Tibial artery (tissue), 4 donors: ENCODE measurements at places on chromosomes 11 and 22.

GRCh38 chr22:36562261-36562835 is 33.4 kb upstream of the EIF3D start:
- no peaks in the 10 kb centered on the region for H3K4me1 ChIP-seq
- H3K27ac ChIP-seq, result no peak overlapping the region
- no peak for DNase-seq
- H3K4me3 ChIP-seq, result no peak overlapping the region

DNA sequence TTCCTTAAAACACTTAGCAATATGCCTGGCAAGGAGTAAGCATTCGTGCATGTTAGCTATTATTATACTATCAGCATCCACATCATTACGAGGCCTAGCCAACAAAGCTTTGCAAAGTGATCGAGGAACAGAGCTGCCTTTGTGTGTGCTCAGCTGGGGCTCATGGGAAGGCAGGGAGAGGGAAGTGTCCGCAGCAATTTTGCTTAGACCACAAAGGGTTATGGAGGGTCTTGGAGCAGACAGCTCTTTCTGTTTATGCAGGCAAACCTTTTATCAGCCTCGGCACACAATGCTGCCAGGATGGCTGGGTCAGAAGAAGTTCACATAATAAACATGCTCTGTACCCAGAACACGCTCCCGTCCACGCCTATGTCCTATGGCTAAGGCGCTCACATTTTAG is 10.9 kb upstream of the DKK3 start:
- H3K27ac ChIP-seq, result peak overlapping the region; percentile 61
- H3K36me3 ChIP-seq, result no peaks in the 10 kb centered on the region
- DNase-seq, result no peak
- H3K27me3 ChIP-seq, result no peaks in the 10 kb centered on the region
- peaks cover 41% of the 10 kb centered on the region for H3K4me1 ChIP-seq
- no peak overlapping the region for H3K4me3 ChIP-seq

DNA sequence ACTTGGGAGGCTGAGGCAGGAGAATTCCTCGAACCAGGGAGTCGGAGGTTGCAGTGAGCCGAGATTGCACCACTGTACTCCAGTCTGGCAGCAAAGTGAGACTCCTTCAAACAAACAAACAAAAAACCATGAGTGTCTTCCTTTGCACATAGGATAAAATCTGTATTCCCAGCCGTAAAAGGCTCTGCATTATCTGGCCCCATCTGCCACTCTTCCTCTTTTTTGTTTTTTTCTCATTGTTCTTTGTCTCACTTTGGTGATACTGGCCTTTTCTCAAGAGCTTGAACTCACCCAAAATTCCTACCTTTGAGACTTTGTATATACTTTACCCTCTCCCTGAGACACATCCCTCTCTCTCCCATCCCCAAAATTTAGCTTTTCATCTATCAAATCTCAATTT is 17.6 kb downstream of the FDX1 start:
- no peaks in the 10 kb centered on the region for H3K36me3 ChIP-seq
- DNase-seq, result no peak
- no peak overlapping the region for H3K27ac ChIP-seq
- peaks cover 6% of the 10 kb centered on the region for H3K4me1 ChIP-seq

GRCh38 chr11:119852741-119853140 is 123.7 kb upstream of the NECTIN1 start:
- H3K36me3 ChIP-seq, result no peaks in the 10 kb centered on the region
- no peak overlapping the region for H3K4me3 ChIP-seq
- no peak overlapping the region for H3K27ac ChIP-seq
- H3K4me1 ChIP-seq, result peaks cover 4% of the 10 kb centered on the region
- DNase-seq, result no peak
- H3K27me3 ChIP-seq, result no peaks in the 10 kb centered on the region

- H3K4me1 ChIP-seq, result no peaks in the 10 kb centered on the region
- H3K27me3 ChIP-seq, result no peaks in the 10 kb centered on the region
- H3K36me3 ChIP-seq, result peaks cover 8% of the 10 kb centered on the region
- no peak for DNase-seq
- peak overlapping the region; percentile 55 for H3K4me3 ChIP-seq
Observed at GRCh38 chr11:63761931-63762653, 6.5 kb downstream of the ZFTA start.

DNA sequence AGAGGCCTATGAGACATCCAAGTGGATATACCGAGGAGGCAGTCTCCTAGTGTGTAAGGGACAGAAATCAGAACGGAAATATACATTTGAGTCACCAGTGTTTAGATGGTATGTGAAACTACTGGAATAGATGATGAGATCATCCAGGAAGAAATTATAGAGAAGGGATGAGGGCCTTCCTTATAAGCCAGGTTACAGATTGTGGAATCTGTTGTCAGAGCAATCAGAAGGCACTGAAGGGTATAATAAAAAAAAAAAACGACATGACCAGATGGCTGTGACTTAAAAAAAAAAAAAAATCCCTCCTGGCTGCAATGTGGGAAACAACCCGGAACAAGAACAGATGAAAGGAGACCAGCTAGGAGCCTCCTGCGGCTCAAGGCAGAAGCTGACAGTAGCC is 2.7 kb downstream of the MAJIN start:
- H3K4me1 ChIP-seq, result peaks cover 11% of the 10 kb centered on the region
- no peaks in the 10 kb centered on the region for H3K36me3 ChIP-seq
- H3K27me3 ChIP-seq, result no peaks in the 10 kb centered on the region
- H3K4me3 ChIP-seq, result no peak overlapping the region

GRCh38 chr11:1574238-1574932 is 2.3 kb upstream of the DUSP8 start:
- peak; percentile 41 for DNase-seq
- H3K27me3 ChIP-seq, result no peaks in the 10 kb centered on the region
- H3K27ac ChIP-seq, result peak overlapping the region; percentile 82
- peak overlapping the region; percentile 65 for H3K4me3 ChIP-seq
- peaks cover 44% of the 10 kb centered on the region for H3K4me1 ChIP-seq
- no peaks in the 10 kb centered on the region for H3K36me3 ChIP-seq

DNA sequence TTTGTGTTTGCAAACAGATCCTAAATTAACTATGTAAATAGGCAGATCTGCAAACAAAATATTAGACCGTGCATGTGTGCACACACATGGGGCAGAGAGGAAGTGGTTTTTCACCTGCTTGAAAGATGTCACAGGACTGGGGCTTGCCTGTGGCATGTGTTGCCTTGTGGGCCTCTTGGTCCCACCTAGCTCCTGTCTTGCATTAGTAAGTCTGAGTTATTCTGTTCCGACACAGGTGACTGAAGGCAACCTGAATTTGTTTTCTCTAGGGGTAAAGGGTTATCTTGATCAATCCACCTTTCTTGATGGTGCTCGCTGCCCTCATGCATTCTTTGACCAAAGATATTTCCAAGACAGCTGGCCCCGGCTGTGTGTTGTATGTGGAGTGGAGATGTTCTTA is 667.5 kb downstream of the NTM start:
- no peaks in the 10 kb centered on the region for H3K36me3 ChIP-seq
- H3K4me1 ChIP-seq, result no peaks in the 10 kb centered on the region
- H3K27ac ChIP-seq, result no peak overlapping the region
- DNase-seq, result no peak
- H3K27me3 ChIP-seq, result no peaks in the 10 kb centered on the region

DNA sequence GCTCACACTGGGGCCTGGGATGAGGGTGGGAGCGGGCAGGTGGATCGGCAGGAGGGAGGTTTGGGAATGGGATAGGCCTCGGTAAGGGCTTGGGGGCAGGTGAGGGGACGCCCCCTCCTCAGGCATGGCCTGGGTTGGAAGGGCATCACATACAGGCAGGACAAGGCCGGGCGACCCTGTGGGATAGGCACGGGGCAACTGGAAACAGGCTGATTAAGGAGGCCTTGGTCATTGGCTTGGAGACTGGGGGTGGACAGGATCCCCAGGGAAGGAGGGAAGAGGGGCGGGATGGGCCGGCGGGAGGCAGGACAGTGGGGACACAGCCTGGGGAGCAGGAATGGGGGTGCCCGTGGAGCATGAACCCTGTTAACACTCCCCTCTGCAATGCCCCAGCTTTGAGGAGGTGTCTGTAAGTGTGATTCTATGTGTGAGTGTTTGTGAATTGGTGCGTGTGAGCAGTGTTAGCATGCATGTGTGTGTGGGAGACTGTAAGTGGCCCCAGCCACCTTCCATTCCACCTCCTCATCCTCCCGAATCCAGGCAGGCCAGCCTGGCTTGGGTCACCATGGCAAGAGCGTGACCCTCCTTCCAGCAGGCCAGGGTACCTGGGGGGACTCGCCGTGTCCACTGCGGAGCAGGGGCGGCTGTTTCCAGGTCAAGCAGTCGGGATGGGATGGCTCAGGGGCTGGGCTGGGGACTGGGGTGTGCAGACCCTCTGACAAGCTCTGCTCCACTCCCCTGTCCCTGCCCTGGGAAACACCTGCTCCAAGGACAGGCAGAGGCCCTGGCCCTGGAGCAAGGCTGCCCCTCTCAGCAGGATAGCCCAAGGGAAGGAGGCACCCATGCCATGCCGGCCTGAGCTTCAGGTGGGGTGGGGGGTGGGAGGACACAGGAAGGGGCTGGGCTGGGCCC is 3.4 kb upstream of the PIM3 start:
- DNase-seq, result no peak
- H3K36me3 ChIP-seq, result peaks cover 8% of the 10 kb centered on the region
- no peaks in the 10 kb centered on the region for H3K4me1 ChIP-seq
- H3K27ac ChIP-seq, result no peak overlapping the region
- H3K27me3 ChIP-seq, result no peaks in the 10 kb centered on the region
- H3K4me3 ChIP-seq, result no peak overlapping the region

DNA sequence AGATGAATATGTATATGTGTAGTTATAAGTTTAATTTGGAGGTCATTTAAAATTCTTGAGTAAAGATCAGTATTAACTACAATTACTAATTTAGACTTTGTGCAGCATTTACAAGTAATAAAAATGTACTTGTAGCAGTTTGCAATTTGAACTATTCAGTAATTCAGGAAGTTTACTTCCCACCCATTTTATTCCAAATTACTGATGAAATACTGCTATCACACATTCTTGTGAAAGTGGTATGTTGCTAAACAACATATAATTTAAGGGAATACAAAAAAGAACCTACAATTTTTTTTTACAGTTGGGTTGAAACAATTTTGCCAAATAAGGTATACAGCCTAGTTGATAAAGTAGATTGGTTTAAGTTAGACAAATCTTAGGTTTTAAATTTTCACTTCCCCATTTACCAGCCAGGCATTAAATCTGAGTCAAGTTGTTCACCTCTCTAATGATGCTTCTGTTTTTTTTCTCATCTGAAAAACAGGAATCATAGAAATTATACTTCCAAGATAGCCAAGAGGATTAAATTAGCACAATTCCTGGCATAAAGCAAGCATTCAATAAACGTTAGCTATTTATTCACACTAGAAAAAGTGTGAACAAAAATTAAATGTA is 45.3 kb downstream of the ZBTB44 start:
- H3K36me3 ChIP-seq, result peaks cover 7% of the 10 kb centered on the region
- H3K27ac ChIP-seq, result no peak overlapping the region
- DNase-seq, result no peak
- no peaks in the 10 kb centered on the region for H3K27me3 ChIP-seq
- no peak overlapping the region for H3K4me3 ChIP-seq

DNA sequence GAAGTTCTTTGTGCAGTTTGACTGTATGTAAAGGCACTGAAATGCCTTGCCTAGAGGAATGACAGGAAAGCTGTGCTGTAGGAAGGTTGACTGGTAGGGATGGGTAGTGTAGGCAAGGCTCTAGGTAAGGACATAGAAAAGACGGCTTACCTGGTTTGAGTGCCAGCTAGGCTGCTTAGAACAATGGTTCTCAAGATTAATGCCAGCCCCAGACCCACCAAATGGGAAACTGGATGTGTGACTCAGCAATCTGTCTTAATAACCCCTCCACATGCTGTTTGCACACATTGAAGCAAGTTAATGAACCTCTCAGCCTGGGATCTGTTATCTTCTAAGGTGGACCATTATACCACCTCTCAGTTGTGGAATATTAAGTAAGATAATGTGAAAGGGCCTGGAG is 3.7 kb downstream of the RPS3 start:
- peaks cover 11% of the 10 kb centered on the region for H3K4me1 ChIP-seq
- DNase-seq, result no peak
- no peak overlapping the region for H3K27ac ChIP-seq
- no peaks in the 10 kb centered on the region for H3K27me3 ChIP-seq

- no peaks in the 10 kb centered on the region for H3K36me3 ChIP-seq
- H3K4me3 ChIP-seq, result no peak overlapping the region
- H3K4me1 ChIP-seq, result peaks cover 4% of the 10 kb centered on the region
- no peak overlapping the region for H3K27ac ChIP-seq
- H3K27me3 ChIP-seq, result no peaks in the 10 kb centered on the region
Observed at GRCh38 chr11:5591613-5592012, 4.8 kb upstream of the TRIM6 start.

DNA sequence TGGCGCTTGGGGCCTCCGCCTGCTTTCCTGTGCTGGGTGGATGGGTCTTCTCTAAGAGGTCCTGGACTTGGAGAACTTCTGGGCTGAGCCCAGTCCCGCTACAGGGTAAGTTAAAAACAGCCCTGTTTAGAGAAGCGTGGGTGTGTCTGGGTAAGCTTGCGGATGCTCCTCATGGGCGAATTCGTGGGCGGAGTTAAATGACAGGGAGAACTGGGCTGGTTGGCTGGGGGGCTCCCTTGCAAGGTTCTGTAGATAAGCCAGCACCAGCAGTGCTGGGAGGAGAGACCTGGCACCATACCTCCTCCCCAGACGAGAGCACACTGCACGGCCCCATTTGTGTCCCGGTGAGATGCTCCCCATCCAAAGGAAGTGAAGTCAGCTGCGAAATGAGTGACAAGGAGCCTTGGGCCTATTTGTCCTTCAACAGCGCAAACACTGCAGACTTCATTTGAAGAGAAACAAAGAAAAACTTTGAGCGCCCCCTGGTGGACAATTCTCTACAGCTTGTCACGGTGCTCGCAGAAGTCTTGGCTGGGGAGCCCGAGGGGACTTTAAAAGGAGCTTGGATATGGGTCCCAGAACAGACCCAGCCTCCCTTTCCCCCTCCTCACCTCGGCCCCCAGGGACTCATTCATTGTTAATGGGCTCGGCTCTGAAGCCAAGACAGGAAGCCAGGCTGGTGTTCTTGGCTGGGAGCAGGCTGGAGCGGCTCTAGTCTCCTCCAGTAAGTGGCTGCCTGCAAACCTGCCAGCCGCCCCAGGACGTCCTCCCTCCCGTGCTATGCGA is 39.5 kb downstream of the TP53I11 start:
- H3K27ac ChIP-seq, result peak overlapping the region; percentile 36
- peak; percentile 90 for DNase-seq
- H3K4me3 ChIP-seq, result no peak overlapping the region
- H3K36me3 ChIP-seq, result no peaks in the 10 kb centered on the region

DNA sequence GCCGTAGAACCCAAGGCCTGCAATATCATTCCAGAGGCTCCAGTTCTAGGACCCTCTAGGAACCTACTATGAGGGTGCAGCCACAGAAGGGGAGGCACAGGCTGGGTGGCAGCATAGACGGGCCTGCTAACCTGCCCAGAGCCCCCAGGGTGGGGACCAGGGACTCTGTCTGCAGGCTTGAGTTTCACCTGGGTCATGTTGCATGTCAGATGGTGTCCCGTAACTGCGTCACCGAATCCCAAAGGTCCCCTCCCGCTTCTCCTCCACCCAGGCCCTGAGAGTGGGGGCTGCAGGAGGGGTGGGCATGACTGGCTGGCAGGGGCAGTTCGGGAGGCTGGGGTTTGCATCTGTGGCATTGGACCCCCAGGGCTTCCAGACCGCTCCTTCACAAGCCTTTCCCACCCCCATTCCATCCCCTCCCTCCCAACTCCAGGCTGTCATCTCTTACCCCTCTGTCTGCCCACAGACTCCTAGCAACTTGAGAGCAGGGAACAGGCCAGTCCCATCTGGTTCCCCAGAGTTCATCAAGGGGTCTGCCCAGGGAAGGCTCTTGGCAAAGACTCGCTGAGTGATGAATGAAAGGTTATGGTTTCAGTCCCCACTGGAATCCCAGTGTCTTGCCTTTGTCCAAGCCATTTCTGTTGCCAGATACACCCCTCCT is 16.3 kb downstream of the MYO7A start:
- H3K4me3 ChIP-seq, result no peak overlapping the region
- no peaks in the 10 kb centered on the region for H3K36me3 ChIP-seq
- no peaks in the 10 kb centered on the region for H3K27me3 ChIP-seq
- DNase-seq, result no peak
- no peaks in the 10 kb centered on the region for H3K4me1 ChIP-seq
